ENCODE measurements at places on chromosomes 16 and 17.
A peak's percentile ranks its signal among the peaks of the same experiment; 100 is the strongest.

DNA sequence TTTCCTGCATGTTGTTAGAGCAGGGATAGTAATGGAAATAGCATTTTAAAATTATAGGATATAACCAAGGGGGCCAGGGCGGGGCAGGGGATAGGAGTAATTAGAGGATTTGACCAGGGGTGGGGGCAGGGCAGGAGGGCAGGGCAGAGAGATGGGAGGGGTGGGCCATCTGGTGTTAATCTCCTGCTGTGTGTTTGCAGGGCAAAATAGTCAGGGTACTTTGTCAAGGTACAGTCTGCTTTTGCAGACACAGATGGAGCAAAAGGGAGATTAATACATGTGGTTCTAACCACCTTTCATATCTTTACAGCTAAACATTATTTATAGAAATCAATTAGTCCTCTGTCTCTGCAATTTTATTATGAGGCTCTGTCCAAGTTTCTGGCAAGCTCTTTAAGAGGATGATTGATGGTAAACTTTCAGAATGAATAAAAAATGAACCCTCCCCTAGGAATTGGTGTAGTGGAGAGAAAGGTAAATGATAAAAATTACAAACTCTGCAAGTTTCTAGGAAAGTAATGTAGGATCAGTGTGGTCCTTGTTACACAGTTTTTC lies 6.6 kb downstream of the ANKFN1 start:
- no peak for DNase-seq

DNA sequence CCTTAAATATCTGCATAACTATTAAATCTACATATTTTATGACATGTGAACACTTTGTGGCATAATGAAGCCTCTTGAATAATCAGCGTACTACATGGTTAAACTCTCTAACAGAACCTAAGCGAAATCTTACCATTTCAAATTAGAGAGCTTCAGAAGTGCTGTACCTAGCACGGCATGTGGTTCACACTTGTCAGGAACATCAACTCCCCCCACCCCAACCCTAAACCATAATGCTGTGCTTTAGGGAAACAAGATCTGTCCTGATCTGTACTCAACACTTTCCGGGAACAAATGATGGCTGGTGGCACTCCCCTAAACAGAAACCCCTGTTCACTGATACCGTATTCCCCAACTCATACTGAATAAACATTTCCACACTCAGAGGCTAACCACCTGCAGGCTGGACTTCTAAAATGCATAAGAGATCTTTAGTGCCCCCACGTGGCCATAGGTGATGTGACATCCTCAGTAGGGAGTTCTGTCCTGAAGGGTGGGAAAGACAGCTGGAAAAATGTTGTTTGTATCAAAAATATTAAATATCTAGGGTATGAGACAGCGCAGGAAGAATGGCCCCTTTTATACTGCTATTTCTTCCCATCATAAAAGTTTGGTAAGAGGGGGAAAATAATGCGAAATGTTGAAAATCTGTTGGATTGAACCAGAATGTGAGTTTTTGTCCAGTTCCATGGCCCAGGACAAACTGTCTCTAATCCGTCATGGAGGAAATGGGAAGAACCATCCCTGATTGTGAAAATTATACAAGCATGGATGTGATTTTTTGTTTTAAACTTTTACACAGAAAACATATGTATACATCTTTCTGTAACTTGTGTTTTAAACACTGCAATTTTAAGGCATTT lies 88.6 kb downstream of the USP31 start:
- DNase-seq: no peak

GRCh38 chr17:386141-386876 lies 33.7 kb upstream of the RPH3AL start:
- DNase-seq: no peak

- DNase-seq: no peak
These were observed 300.6 kb downstream of the SEC14L1 start for GRCh38 chr17:77441130-77441920.

DNA sequence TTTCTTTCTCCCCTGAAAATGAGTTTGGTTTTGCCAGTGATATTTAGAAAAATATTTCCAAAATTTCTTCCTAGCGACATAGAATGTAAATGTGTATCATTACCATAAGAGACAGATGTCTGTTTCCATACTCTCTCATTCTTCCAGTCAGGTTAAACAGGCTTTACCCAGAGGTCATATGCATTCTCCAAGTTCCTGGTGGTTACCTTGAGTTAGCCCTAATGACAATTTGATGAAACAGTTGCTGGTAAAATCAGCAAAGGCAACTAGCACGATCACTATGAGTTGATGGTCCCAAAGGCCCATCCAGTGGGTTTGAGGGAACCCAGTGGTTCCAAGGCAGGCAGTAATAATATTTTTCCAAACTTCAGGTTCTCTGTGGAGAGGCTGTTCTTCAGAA lies 103.6 kb upstream of the TBX2 start:
- DNase-seq: no peak

GRCh38 chr16:11034481-11034931 lies 90.1 kb downstream of the CLEC16A start:
- DNase-seq: no peak

DNA sequence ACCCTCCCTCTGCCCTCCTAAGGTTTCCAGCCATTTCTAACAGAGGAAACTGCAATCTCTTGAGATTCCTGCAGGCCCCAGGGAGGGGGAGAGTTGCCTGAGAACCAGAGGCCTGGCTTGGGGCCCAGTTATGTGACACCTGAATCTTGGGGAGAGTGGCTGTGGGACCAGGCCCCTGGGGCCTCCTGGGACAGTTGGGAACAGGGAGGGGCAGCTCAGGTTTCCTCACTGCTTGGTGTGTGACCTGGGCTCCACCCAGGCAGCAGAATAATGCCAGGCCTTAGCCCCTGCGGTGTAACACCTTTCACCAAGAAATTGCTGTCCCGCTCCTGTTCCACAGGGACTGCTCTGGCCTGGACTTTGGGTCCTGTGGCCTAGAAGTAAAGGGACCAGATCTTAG lies 44.3 kb upstream of the CRHR1 start:
- DNase-seq: no peak

DNA sequence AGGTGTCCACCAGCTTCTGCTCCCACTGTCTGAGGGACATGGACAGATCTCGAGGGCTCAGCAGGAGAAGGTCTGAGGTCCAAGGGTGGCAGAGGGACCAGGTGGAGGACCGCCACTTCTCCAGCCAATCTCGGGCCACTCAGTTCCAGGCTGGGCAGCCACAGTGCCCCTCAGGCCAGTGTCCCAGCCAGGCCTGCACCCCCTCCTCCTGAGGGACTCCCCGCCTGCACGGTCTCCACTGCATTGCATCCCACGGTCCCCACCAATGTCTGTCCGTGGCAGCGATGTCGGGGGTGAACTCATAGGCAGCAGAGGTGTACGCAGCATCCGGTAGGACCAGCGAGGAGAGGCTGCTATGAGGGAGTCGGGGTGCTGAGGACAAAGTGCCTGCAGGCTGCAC lies 64.2 kb upstream of the DOC2B start:
- DNase-seq: no peak

DNA sequence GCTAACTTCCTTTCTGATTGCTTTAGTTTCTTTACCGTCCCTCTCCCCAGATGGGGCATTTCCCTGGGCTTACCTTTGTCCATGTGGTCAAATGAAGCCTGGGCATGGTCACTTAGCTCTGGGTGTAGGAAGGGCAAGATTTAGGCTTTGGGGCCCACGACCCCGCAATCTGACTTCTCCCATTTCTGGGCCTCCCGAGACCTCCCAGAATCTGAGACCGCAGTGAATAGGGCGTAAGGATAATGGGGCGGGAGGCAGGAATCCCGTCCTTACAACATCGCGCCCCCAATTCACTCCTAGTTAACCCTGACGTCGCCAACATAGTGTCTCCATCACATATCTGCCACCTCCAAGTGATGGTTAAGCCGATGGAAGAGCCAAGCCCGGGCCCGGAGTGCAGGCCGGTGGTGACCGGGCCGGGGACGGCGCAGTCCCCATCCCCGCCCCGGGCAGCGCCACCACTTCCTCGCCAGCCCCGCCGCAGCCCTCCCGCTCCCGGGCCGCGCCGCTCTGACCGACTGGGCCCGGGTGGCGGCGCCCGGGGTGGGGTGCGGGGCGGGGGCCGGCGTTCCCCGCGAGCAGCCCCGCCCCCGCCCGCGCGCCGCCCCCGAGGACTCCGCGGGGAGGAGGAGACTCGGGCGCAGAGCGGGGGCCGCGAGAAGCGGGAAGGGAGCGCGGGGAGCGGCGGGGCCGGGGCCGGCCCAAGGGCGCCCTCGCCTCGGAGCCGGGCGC lies at the start of gene RHBDL3:
RHBDL3 (plus strand) TSS at position 641 of the 732 bp plus-strand sequence. CDS start 358 bp downstream, outside the sequence.
- DNase-seq: no peak

DNA sequence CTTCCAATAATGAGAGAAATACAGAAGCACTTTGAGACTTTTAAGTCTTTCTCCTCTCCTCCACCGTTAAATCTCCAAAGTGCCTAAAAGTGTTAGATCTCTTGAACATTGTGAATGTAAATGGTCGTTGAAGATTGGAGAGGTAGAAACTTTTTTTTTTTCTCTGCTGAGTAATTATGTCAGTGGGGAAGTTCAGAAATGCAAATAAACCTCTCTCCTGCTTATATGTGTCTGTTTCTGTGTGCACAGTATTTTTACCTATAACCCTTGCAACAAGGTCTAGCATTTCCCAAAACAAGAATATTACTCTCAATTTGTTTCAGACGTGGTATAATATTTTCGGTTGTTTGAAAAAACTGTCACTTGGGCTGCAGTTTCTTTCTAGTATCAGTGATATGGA lies 833.6 kb upstream of the CDH8 start:
- DNase-seq: no peak

- no peak for DNase-seq
These were observed 39.3 kb upstream of the GNG13 start for GRCh38 chr16:839643-840408.

- no peak for DNase-seq
These were observed 2.3 kb downstream of the TP53 start for GRCh38 chr17:7684851-7685532.

DNA sequence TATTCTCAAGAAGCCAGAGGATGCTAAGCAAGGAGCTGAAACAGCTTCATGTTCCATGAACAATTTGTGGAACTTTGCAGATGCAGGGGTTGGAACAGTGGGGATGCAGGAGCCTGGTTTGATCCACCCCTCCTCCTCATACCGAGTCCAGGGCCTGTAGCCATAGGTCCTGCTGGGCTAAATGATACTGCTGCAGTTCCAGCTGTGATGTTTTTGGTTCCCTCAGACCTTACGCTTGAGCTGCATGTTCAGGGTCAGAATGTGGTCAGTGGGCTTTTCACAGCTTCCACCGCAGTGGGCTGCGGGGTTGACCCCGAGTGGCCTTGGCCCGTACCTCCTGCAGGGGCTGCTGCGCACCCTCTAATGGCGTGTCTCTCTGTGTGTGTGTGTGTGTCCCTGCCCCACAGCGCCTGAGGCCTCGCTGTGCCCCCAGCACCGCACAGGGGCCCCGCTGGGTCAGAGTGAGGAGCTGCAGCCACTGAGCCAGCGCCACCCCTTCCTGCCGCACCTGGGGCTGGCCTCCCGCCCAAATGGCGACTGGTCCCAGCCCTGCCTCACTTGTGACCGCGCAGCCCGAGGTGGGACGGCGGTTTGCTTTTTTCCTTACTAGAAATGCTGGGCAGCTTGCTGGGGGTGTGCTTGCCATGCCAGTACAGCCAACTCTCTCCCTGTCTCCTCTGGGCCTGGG lies 48.2 kb downstream of the EPN2 start:
- DNase-seq: no peak

GRCh38 chr16:9625122-9625521 lies 533.7 kb downstream of the HAPSTR1 start:
- DNase-seq: no peak

DNA sequence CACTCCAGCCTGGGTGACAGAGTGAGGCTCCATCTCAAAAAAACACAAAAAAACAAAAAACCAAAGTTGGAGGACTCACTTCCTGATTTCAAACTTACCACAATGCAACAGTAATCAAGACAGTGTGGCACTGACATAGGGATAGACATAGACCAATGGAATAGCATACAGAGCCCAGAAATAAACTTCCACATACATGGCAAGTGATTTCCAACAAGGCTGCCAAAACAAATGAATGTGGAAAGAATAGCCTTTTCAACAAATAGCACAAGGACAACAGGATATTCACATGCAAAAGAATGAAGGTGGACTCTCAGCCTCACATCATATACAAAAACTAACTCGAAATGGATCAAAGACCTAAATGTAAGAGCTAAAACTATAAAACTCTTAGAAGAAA lies 36.8 kb upstream of the RASD1 start:
- DNase-seq: no peak

- DNase-seq: no peak
These were observed 1.4 kb upstream of the ALDOA start for GRCh38 chr16:30063893-30064728.

DNA sequence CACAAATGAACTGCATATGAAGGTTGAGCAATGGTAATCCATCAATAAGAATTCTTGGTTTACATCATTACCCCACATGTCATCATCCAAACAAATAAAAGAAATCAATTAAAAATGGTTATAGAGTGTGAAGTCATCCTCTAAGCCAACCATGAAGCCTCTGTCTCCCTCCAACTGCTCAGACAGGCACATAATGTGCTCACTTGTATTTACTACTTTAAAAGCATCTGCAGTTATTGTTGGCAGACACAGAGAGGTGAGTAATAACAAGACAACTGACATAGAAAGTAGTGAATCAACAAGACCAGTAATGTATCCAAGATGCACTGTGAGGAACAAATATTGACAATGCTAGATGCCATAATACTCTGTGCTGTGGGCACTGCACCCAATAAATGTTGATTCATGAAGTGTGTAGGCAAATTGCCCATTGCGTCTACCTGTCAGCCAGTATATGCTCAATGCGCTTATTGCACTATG lies 20.0 kb downstream of the ADAMTS18 start:
- peak; percentile 74 for DNase-seq

GRCh38 chr17:16377941-16378341 lies 3.0 kb upstream of the UBB start:
- DNase-seq: peak; percentile 76

DNA sequence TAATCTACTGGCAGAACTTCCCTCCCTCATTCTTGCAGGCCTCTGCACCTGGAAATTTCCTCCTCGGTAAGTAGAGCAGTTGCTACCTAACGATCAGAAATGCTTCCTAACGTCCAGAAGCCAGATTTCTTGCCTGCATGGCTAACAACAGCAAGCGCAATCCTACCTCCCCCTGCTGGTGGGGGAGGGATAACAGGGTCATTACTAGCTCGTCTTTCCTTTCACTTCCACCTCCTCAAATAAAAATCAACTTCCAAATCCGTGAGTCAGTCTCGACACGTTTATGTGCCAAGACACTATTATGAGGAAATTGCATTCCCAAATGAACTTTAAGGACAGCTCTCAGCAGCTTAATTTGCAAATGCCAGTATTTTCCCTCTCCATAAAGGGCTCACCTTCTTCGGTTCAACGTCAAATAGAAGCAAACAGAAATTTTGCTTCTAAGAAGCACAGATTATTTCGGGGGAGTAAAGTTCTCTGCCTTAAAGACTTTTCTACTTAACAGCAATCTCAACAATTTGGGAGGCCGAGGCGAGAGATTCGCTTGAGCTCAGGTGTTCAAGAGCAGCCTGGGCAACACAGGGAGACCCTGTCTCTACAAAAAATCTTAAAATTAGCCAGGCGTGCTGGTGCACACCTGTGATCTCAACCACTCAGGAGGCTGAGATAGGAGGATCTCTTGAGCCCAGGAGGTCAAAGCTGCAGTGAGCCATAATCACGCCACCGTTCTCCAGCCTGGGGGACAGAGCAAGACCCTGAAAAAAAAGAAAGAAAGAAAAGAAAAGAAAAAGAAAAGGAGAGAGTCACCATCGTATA lies 188.6 kb upstream of the PSMD7 start:
- peak; percentile 6 for DNase-seq
